Activated T-helper 2 cell treated with anti-CD3 and anti-CD28 coated beads, Interferon-gamma antibody, Interleukin-2, Interleukin-4, amounts not matched to agents 10 μg/mL and 5 μg/mL and 100 μg/mL, durations not matched to agents 14 hours and 24 hours and 36 hours (primary cell): ENCODE measurements at places on chromosomes 4 and X. TPM values are rescaled to one million over a fixed set of nuclear protein-coding genes. Genes with fewer than 3 reads are reported as not detected.

DNA sequence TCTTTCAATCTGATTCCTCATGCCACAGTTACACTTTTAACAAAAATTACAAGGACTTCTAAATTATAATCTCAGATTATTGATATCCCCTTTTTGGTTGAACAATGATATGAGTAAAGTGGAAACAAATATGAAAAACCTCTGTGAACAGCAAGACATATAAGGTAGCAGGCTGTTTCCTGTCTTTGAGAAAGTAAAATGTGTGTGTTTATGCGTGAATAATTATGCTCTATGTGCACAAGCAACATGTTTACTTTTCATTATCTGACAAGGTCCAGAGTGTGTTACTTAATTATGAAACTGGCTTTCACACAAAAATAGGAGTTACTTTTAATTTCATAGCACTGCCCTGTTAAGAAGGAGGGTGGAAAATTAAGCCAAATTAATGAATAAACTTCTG lies 43.1 kb downstream of the DDIT4L start:
- DNase-seq, result no peak

- DNase-seq, result no peak
Observed at GRCh38 chrX:155857561-155857960, 23.6 kb upstream of the VAMP7 start.

- no peak for DNase-seq
Observed at GRCh38 chrX:121858867-121859647, 811.6 kb downstream of the GLUD2 start.

DNA sequence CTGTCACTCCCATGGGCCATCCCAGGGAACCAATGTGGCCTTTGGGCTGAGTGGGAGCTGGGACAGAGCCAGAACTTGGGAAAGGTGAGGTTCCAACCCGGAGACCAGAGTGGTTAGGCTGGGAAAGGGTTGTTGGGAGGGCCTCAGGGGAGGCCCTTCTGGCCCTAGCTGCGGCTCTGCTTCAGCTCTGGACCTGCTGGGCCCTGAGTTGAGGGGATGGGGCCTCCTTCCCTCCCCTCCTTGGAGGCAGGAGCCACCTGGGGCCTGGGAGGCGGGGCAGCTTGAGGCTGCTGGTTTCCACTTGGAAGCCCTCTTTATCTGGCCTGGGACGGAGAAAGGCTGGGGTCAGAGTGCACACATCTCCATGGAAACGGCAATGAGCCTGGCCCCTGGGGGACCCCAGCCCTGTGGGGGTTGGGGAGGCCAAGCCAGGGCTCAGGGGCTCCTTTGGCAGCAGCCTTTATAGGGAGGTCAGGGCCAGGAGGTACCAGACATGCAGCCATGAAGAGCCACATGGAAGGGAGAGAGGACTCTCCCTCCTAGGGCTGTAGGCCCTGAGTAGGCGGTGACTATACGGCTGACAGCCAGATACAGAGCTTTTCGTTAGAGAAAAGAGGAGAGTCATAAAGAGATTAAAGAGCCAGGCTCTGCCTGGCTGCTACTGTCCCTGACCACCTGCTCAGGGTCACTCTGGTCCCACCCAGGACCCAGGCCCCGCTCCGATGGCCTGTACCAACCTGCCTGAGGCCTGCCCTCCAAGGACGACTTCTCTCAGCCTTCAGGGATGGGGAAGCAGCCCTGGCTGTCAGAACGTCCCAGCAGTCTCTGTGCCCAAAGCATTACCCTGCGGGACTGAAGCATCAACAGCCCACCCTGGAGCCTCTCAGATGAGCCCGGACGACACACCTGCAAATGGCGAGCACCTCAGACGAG lies 6.9 kb upstream of the NSD2 start:
- no peak for DNase-seq

The RADX gene
- 6.5 and 8.0 TPM in 2 replicates for total RNA-seq
